ENCODE measurements at places on chromosomes 5 and 9.

GRCh38 chr5:77101298-77101697 is 14.2 kb upstream of the ZBED3 start:
- peak; percentile 66 for DNase-seq

DNA sequence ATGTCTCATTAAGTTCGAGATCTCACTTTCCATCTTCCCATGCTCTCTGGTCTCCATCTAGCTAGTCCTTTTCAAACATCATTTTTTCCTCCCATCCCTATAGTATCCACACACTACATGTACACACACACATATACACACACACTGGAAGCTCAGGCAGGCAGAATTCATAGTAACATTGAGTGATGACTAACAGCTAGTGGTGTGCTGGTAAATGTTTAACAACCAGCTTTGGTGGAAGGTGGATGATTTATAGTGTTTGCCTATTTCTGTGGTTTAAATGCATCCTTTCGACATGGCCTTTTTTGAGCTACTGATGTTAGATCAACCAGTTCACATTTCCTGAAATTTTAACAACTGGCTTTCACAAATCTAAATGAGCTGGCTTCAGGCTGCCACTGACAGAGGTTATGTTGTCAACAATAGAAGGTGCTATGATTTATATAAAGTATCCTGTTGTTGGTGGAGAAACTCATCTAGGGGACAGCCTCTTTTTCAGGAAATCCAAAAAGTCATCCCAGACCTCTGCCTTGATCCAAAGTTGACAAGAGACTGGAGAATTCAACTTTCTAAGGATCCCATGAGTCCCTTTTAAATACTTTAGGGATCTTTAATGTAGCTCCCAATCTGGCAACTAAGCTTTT is 117.8 kb downstream of the CCDC192 start:
- DNase-seq, result no peak

DNA sequence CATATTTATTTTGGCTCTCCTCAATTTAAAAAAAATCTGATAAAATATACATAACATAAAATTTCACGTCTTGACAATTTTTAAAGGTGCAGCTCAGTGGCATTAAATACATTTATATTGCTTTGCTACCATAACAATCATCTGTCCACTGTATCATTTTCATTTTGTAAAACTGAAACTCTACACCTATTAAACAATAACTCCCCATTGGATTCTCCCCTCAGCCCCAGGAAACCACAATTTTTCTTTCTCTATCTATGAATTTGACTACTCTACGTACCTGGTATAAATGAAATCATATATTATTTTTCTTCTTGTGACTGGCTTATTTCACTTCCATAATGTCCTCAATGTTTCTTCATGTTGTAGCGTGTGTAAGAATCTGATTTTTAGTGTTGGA is 563.5 kb downstream of the PRR16 start:
- no peak for DNase-seq

- no peak for DNase-seq
Observed at GRCh38 chr5:116880150-116880549, 305.5 kb upstream of the SEMA6A start.

GRCh38 chr5:154097031-154097430 is 58.3 kb downstream of the MFAP3 start:
- no peak for DNase-seq

DNA sequence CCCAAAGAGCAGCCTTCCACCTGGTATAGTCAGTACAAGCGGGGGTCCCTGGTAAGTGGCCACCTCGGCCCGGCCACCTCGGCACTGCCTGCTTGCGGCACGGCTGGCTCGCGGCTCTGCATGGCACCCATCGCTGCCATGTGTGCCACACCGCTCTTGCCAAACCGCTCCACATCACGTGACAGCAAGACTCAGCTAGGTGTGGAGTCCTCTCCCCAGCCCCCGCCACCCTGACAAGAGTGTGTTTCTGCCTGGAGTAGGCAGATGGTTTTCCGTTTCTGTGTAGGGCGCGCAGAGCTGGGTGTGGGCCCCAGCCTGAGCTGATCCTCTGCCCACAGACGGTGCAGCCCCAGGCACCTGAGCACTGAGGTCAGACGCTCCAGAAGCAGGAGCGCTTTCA is 50.5 kb upstream of the FCN2 start:
- DNase-seq, result no peak

DNA sequence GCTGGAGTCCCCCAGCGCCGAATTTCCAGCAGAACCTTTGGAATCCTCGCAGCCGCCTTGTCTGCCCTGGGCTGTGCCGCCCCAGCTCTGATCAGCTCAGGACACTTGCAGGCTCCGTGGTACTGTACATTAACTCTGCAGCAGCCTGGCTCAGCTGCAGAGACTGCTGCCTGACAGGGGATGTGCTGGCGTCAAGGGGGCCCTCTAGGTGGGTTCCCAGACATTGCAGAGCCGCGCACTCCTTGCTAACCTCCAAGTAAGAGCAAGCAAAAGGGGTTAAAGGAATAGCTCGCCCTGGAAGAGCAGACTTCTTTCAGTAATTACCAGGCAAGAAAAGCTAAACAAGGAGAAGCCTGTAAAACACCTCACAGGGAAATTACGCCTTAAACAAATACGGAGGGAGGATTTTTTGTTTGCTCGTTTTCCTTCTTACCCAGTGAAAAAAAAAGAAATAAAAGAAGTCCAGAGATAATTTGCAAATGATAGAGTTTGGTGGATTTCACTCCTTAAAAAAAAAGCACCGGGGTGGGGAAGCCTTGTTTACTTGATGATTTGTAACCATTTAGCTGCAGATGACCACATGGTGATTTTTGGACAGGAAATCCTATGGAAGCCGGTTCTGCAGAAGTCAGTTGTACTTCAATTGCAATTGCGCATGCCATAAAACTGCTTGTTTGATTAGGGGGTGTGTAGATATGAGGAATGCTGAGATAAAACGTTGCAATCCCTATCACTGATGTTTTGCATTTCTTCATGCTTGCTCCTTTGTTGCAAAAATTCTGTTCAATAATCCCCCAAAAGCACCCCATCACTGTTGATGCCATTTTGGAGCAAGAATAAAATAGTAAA is 305.8 kb downstream of the PDE4D start:
- no peak for DNase-seq

DNA sequence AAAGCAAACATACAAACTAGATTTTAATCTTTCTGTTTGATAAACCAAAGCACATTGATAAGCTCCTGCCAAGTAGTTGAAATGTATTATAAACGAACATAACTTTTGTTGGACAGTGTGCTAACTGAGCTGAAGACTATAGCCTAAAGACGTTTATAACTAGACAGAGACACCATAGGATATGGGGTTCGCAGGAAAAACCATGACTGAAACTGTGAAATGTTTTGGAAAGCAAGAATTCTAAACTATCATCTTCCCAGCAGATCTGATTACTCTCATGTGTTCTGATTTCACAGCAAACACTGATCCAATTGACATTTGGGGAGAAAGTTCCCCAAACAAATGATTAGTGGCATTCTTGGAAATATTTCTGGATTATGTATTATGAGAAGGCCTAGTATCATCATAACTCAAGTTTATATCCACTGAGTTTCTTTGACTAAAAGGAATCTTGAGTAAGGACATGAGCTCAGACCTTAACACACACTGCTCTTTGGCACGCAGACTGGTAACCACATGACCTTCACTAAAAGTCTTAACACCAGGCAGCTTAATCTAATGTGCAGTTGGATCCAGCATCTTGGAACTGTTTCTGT is 375.2 kb downstream of the ZNF608 start:
- no peak for DNase-seq

Data from inflammatory macrophage treated with lipopolysaccharide for 1 hour (primary cell).